Posterior vena cava (tissue), 2 donors: ENCODE measurements at places on chromosomes 11 and 22.

DNA sequence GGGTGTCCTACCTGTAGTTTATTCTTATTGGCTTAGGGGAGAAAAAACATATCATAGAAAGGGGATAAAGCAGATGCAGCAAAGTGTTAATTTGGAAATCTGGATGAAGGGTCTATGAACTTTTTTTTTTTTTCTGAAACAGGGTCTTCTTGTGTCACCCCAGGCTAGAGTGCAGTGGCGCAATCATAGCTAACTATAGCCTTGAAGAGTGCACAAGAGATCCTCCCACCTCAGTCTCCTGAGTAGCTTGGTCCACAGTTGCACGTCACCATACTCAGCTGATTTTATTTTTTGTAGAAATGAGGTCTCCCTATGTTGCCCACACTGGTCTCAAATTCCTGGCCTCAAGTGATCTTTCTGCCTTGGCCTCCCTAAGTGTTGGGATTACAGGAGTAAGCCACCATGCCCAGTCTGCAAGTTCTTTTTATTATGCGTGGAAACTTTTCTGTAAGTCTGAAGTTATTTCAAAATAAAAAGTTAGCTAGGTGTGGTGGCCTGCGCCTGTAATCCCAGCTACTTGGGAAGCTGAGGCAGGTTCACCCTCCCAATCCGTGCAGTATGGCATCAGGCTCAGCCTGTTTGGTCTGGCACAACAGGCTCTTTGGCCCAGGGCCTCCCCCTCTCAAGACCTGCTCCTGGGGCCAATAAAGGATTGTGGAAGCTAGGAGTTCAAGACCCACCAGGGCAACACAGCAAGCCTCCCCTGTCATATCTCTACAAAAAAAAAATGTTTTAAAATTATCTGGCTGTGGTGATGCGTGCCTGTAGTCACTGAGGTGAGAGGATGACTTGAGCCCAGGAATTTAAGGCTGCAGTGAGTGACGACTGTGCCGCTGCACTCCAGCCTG, 111.9 kb downstream of the MED15 start:
- no peak for DNase-seq

GRCh38 chr11:96279018-96279895, 63.7 kb downstream of the MAML2 start:
- DNase-seq: no peak

GRCh38 chr22:47009304-47010101, 247.1 kb downstream of the TBC1D22A start:
- DNase-seq: peak; percentile 37

DNA sequence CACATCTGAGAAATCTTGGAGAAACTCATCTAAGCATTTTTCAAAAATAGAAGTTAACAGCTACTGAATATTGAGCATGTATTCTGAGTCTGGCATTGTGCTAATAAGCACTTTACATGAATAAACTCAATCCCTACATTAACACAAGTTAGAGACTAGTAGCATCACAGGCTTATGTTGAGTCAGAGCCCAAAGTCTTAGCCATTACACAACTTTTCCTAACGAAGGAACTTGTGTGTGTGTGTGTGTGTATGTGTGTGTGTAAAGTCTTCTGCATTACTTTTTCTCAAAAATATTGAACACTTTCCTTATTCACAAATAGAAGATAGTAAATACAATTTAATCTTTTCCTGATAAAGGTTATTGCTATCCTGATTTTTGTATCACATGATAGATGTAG, 8.7 kb upstream of the CLPB start:
- no peak for DNase-seq

DNA sequence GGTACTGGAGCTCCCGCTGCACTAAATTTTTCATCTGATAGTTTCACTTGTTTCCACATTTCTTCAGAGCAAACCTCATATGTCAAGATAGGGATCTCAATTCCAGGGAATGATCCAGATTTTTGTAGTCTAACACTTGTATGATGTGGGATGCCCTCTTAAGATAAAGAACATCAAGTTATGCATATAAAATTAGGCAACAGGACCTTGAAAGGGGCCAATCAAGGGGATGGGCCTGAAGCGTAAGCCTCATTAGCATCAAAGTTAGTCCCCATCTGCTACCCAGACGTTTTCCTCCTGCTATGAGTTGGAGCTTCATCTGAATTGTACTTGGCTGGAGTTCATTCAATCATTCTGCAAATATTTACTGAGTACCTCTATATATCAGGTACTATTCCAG, 17.5 kb downstream of the PDGFD start:
- DNase-seq: no peak

DNA sequence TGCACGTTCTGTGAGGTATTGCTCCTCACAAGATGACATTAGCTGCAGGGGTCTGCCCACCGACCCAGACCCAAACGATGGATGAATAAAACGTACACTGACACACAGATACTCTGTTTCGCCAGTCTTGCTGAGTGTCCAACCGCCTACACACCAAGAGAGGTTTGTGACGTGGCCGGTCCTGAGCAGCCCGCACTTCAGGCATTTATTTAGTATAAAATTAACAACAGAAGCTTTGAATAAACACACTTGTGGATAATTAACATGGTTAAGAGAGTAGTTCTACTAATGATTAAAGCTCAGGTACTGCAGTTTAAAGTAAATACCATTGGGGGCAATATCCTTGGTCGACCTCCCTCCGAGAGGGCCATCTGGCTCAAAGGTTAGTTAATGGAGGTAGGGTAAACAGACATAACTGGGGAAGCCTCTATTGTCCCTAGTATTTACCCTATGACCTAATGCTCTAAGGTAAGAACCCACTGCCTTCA, 75.7 kb downstream of the CCDC83 start:
- no peak for DNase-seq

- no peak for DNase-seq
Observed at GRCh38 chr11:127037001-127037400, 36.4 kb upstream of the KIRREL3 start.

- DNase-seq: no peak
Observed at GRCh38 chr11:129372609-129373488, 2.8 kb upstream of the BARX2 start.

DNA sequence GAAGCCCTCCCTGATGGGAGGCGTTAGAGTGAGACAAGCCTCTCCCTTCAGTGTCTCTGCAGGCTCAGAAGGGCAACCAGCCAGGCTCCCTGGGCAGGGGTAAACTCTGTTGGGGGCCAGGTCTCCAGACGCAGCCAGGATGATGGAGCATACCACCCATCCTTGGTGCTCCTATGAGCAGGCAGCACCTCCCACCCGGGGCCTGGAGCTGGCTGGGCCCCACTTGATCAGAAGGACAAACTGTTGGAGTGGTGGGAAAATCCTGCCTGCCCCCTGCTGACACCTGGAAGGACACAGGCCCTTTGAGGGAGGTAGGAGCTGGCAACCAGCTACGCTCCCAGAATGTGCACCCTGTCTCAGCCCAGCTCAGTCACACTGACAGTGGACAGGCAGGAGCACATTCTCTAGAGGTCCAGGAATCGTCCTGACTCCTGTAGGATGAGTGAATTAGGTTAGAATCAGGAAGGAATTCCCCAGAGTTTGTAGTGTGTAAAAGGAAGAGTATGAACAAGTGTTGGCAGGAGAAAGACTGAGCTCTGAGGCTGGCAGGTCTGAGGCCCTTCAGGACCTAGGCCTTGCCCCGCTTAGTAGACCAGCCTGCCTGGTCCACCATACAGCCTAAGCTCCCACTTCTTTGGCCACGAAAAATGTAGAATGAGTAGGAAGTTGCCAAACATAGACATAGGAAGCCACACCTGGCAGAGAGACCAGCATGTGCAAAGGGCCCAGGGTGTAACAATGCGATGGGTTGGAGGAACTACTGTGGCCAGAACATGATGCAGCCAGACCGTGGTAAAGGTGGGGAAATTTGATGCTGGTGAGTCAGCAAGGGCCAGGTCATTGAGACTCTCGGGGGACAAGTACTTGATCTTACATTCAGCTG, 19.1 kb downstream of the ARHGEF17 start:
- DNase-seq: no peak

DNA sequence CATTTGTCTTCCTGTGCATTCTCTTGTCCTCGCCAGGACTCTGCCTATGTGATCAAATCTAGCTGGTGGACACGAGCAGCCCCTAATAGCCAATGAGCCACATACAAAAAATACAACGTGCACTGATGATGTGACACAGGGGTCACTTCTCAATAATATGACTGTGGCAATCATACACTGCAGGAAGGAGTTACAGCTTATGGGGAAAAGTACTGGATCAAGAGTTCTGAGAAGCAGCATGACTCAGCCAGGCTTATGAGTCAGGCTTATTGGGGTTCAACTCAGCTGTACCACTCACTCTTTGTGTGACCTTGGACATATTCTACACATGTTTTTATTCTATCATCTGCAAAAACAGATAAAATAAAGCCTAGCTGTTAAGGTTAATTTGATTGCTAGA, 889.4 kb upstream of the TENM4 start:
- DNase-seq: no peak

DNA sequence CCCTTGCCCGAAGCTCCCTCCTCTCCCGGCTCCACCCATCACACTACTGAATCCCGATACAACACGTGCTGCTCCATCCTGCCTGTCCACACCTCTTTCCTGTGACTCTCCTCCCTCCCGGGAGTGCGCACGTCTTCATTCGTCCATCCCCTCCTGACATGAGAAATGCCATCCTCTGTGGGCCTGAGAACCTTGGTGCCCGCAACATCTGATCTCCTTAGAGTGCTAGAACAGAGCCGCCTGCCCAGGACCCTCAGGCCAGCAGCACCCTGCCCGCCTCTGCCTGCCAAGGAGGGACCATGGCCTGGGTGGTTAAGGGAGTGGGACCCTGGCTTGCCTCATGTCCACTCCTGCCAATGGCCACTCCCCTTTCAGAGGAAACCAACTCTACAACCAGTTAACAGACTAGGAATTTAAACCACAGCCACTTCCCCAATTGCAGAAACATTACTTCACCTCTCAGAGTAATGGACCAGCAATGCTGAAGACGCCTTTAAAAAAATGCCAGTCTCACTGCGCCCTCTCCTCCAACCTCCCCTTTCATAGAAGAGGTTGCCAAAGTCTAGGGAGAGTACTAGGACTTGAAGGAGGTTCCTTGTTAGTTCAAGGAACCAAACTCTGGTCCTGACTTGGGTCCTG, 466.3 kb downstream of the OPCML start:
- DNase-seq: no peak

DNA sequence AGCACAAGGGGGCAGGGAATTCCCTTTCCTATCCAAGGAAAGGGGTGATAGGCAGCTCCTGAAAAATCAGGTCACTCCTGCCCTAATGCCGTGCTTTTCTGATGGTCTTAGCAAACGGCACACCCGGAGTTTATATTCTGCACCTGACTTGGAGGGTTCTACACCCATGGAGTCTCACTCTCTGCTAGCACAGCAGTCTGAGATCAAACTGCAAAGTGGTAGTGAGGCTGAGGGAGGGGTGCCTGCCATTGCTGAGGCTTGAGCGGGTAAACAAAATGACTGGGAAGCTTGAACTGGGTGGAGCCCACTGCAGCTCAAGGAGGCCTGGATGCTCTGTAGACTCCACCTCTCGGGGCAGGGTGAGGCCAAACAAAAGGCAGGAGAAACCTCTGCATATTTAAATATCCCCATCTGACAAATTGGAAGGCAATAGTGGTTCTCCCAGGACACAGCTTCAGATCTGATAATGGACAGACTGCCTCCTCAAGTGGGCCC, 194.7 kb downstream of the OR4A47 start:
- DNase-seq: peak; percentile 10

DNA sequence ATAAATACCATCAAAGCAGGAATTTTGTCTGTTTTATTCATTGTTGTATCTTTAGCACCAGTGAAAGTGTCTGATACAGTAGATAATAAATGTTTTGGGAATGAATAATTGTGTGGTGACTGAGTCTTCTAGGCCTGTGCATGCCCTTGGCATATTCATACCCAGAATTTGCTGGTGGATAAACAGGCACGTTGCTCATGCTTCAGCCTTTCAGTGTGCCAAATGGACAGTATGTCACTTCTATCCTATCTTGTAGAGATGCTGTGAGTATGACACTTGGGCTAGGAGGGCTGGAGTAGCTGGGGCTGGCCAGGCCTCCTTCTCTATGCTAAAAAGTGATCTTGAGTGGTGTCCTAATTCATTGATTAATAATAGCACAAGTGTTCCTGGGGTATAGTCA, 287.3 kb upstream of the DDI1 start:
- DNase-seq: no peak
